Kidney capillary endothelial cell (primary cell): ENCODE measurements at places on chromosomes 7 and 10.

DNA sequence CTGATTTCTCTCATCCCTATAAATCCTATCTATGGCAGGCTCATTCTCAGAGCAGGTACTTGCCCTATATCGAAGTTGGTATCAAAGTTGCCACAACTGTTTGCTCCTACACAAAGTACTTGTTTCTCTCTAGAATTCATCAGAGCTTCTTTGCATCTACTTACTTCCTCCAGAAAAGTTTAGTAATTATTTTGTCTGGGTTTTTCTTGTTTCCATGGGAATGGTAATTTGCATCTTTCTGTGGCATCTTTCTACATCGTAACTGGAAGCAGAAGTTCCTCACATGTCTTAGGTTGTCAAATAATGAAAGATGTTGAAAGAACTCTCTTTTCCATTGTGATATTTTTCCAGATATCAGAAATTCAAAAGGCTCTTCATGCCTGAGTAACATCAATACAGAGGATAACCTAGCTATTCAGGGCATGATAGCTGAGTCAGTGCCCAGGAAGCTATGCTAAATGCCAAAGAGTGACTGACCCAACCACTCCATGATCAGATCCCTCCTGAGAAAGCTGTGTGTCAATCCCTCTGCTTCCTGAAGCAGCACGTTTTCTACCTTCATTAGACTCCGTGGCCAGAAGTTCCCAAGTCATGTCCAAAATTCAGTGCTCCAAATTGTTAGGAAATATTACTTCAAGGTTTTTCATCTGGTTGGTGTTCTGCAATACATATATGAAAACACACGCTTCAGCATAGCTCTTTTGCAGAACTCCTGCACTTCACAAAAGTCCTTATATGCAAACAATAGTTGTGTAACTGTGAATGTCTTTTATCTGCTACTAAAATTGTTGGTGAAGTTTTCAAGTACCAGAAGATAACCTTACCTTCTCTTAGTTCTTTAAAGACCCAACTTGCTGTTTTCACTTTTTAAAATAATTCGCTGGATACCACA, 216.5 kb downstream of the VTI1A start:
- peak; percentile 24 for DNase-seq

DNA sequence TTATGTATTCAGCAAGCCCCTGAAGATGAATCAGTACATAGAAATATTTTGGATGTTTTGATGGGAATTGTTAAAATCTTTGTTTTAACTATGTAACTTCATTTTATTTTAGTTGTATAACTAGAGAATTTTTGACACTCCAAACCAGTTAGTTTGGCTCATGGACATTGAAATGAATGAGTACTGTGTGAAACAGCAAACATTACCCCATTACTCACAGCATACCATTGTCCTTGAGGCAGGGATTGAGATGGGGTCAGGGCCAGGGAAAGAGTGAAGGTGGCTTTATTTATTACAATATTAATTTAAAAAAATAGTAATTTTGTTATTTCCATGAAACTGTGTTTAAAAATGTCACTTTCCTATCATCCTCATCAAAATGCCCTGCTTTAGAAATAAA, 4.8 kb upstream of the BMPER start:
- DNase-seq: no peak

DNA sequence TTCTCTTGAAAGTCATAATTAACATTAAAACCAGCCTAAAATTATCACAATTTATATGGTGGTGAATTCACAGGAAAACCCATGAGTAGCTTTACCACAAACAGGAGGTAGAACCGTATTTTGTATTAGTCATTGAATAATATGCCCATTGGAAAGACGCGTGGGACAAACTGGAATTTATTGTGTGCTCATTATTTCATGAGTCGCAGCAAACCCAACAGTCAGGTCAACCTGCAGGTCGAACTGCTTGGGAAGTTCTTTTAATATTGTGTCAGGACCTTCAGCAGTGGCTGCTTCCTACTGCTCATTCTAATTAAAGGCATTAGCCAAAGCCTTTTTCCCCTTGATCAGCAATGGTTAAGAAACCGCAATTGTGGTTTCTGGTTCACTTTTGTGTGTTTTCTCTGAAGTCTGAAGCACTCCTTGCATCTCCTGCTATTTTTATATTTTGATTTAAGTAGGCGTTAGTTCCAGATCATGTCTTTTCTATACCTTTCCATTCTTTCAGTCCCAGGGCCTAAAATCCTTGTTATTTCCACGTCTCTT, 100.1 kb downstream of the RAB11FIP2 start:
- DNase-seq: no peak

DNA sequence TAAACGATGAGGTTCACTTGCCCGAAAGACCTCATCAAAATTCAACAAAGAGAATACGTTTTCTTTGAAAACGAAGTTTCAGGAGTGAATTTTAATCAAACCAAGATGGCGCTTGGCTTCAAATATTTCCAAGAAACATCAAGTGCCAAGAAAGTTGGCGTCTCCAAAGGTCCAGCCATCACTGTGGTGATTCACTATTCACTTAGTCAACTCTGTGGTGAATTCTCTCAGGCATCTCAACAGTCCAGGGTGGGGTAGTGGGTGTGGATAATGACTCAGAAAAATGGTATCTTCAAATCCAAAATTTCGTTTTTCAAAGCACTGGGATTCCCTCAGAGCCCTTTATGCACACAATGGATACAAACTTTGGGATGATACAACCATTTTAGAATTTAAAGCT, 133.1 kb downstream of the SVIL start:
- peak; percentile 10 for DNase-seq

- no peak for DNase-seq
Measured at GRCh38 chr10:72455889-72456595, 101.3 kb upstream of the DNAJB12 start.

GRCh38 chr10:111083222-111084095, 6.6 kb downstream of the ADRA2A start:
- DNase-seq: no peak

DNA sequence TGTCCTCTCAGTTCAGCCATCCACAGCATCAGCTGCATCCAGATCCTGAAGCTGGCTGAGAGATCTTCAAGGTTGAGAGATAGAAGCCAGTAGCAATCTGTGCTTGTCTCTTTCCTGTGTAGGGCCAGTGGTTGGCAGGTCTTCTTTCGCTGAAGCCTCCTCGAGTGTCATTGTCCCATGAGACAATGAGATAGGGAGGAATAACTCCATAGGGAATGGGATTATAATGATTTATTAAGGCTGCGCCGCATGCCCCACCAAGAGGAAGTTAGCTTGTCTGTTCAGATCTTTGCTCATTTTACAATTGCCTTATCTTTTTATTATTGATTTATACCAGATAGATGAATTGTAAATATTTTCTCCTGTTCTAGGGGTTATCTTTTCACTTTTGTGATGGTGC, 61.5 kb downstream of the MCMBP start:
- DNase-seq: no peak

DNA sequence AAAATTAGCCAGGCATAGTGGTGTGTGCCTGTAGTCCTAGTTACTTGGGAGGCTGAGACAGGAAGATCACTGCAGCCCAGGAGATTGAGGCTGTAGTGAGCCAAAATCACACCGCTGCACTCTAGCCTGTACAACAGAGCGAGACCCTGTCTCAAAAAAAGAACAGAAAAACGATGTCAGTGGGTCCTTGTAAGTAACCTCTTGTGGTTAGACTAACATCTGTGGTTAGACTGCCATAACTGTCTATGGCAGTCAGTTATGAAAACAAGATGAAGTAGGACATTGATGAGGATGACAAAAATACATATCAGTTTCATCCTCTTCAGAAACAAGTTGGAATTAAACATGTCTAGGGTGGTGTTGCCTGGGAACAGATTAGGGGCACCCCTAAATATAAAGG, 53.3 kb downstream of the AKAP9 start:
- DNase-seq: no peak

- no peak for DNase-seq
Measured at GRCh38 chr10:90526721-90527120, 331.1 kb downstream of the HTR7 start.
